Activated T-helper 1 cell treated with Interleukin-2 at 50 U/mL for 16 hours (primary cell): ENCODE measurements at places on chromosomes 4 and X.

DNA sequence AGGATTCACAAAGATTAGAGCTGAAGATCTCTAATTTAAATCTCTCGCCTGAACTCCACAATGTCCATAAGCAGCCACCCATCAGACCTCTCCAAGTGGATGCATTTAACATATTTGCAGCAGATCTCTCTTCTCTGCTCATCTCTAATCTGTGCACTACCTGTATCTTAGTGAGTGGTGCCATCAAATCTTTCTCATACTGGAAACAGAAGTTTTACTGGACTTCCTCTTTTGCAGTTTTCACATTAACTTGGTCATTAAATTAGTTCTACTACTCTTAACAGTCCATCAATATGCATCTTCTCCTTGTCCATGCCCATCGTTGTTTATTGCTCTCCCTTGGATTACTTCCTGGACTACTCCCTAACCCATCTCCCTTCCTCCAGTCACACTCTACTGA, 488.5 kb downstream of the IL15 start:
- DNase-seq, result no peak

- no peak for DNase-seq
These were observed 2.8 kb downstream of the CMC4 start for GRCh38 chrX:155068165-155068564.

DNA sequence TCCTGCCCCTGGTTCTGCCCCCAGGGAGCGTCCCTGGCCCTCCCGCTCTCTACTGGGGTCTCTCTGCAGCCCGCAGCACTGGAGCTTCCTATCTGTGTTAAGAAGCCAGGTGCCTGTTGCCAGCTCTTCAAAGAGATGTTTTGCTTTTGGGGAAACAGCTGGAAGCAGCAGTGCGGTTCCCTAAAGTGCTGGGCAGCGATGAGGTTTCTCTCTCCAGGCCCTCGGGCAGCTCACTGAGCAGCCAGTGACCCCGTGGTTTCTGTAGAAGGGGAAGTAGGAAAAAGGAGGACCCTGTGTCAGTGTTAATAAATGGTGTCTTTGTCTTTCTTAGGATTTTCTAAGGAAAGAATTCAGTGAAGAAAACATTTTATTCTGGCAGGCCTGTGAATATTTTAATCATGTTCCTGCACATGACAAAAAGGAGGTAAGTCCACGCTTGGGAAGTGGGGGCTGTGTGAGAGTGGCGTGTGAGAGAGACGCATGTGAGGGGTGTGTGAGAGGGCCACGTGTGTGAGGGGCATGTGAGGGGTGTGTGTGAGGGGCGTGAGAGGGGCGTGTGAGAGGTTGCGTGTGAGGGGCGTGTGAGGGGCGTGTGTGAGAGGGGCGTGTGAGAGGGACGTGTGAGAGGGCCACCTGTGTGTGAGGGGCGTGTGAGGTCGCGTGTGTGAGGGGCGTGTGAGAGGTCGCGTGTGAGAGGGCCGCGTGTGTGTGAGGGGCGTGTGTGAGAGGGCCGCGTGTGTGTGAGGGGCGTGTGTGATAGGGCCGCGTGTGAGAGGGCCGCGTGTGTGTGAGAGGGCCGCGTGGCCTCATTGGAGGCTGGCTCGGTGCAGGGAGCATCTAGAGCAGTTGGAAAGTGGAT, 27.1 kb upstream of the HGFAC start:
- DNase-seq, result no peak

- DNase-seq, result no peak
These were observed 153.3 kb upstream of the LNX1 start for GRCh38 chr4:53744446-53745160.

DNA sequence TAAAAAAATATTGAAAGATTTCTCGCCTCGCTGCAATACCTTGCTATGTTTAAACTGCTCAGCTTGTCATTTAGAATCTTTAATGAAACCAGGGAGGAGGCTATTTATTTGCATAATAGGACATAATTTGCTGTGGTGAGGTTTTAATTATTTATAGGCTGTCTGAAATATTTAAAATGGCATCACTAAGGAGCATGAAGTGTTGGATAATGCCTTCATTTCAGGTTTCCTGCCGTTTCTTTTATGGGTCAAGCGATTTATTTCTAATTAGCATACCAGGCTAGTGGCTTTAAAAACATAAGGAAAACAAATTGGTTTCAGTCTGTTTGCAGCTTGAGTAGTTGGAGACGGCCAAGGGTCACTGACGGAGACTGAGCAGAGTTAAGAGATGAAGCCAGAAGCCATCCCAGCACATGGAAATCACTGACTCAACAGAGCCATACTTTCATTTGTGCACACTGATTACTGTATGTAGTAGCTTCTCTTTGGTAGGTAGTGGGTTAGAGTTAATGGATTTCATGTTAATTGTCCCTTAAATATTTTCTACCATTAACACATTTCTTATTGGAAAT, 1962.4 kb upstream of the TENM3 start:
- DNase-seq, result no peak

DNA sequence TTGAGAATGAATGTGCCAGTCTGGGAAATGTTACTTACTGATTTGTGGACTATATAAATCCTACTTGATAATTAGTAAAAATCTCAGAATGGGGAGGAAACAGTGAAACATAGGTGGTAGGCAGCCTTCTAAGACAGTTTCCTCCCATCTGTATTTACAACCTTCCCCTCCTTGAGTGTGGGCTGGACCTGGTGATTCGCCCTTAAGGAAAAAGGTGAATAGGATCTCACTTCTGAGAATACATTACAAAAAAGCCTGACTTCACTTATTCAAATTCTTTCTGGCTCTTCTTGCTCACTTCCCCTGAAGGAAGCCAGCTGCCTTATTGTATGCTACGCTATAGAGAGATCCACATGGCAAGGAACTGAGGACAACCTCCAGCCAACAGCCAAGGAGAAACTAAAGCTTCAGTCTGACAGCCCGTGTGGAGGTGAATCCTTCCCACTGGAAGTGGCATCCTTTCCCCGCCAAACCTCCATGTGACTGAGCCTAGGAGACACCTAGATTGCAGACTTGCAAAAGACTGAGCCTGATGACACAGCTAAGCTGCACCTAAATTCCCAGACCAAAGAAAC, 585.0 kb downstream of the STPG2 start:
- no peak for DNase-seq

DNA sequence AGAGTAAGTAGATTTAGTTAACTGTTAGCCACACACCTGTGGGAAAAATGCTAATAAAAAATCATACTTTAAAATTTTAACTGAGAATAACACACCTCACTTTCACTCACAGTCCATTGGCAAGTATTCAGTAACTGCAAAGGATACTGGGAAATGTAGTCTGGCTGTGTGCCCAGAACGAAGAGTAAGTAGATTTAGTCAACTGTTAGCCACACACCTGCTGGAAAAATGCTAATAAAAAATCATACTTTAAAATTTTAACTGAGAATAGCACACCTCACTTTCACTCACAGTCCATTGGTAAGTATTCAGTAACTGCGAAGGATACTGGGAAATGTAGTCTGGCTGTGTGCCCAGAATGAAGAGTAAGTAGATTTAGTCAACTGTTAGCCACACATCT, 178.4 kb upstream of the NWD2 start:
- DNase-seq, result no peak

DNA sequence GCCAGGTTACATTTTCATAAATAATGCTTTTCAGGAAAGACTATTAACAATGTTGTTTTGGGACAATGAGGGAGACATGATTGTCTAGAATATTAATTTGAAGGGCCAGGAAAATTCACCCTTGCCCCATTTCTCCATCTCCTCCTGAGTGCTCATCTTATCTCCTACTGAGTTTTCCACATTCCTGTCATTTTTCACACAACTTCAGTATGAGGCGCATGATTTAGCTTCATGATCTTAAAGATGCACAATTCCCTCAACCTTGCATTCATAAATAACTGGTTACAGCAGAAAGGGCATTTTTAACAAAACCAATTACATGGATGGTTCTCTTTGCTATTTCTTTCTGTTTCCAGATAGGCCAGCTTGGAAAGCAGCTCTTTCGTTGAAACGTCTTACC, 1699.2 kb upstream of the IGFBP7 start:
- DNase-seq, result no peak

DNA sequence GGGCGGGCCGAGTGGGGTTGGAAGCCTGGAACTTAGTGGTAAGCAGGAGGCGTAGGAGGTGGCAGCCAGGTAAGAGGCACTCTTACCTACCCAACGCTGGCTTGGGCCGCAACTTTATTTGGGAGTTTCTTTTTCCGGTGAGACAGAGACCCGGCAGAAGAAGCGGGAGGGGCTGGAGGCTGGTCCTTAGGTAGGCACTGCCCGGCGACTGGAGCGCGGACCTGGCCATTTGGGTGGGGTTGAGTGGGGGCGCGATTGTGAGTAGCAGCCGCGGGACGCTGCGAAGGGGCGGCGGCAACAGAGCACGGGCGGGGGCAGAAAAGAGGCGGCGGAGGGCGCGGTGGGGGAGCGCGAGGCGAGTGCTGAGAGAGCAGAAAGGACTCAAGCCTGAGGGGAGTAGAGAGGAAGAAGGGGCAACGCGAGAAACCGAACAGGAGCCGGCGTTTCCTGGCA, 334 bp upstream of the POU4F2 start:
- DNase-seq, result no peak

- no peak for DNase-seq
These were observed 13.6 kb downstream of the PPA2 start for GRCh38 chr4:105460306-105460705.

GRCh38 chr4:147533331-147533730, 52.4 kb downstream of the EDNRA start:
- DNase-seq, result no peak

DNA sequence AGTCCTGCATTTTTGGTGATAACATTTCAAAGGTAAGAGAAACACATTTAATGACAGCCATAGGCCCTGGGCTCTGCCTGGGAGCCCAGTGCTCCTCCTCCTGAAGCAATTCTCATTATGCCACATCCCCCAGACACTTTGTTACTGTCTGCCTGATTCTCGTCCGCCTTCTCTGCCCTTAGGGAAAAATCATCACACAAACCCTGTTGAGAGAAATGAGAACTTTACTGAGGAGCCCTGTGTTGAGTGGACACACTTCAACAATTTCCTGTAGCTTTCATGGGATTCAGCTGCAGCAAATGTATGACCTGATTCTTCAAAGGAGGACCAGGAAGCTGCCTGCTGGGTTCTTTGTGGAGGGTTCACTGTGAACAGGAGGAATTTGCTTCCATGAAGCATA, 566.5 kb upstream of the FRG1 start:
- no peak for DNase-seq

DNA sequence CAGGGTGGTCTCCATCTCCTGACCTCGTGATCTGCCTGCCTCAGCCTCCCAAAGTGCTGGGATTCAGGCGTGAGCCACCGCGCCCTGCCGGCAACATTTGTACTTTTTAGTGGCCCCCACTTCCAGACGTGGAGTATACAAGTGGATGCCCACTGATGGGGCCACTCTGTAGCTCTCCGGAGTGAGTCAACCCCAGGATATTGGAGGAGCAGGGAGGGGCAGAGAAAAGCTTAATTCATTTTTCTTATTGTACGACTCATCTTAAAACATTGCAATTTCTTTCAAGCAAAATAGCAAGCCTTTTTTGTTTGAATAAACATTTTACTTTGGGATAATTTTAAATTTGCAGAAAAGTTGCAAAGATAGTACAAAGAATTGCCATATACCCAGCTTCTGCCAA, 34.6 kb downstream of the FAM9C start:
- no peak for DNase-seq

DNA sequence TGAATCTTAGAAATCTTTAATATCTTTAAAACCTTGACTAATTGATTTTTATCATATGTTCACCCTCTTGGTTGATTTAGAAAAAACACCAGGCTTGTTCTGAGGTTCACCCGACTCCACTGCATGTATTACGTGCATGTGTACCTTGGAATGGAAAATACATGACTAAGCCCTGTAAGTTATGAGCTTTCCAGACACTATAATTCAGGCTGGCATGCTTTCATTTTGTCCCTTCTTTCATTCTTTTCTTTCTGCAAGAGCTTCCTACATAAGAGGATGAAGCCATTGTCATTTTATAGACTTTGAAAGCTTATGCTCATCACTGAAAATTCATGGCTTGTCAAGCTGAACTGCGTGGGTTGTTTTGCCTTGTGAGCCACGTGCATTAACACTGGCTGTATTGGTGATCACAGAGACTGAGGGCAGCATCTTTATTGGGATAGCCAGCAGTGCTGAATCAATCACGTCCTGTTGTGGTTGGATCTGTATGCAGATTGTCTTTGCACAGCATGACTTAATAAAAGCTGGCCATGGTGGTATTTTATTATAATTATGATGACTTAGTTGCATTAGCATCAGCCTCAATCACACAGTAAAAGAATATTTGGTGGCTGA, 141.9 kb downstream of the SLIT2 start:
- DNase-seq, result no peak

DNA sequence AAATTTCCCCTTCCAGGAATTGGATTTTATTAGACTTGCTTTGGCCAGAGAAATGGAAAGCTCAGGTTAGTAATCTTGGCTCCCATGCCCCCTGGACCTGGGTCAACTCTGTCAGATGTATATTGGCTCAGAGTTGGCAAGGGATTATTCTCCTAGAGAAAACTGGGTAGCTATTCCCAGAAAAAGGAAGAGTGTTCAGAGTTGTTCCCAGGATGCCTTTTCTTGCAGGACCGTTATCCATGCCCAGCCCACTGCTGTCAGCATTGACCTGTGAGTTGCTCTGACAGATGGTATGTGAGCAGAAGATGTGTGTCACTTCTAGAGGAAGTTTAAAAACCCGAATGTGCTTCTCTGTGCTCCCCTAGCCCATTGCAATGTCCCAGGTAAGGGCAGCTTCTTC, 509.9 kb upstream of the ZFP42 start:
- DNase-seq, result no peak

GRCh38 chr4:143625632-143626031, 74.8 kb downstream of the FREM3 start:
- DNase-seq, result no peak

GRCh38 chr4:4471195-4471594, 70.7 kb downstream of the STX18 start:
- DNase-seq, result no peak

DNA sequence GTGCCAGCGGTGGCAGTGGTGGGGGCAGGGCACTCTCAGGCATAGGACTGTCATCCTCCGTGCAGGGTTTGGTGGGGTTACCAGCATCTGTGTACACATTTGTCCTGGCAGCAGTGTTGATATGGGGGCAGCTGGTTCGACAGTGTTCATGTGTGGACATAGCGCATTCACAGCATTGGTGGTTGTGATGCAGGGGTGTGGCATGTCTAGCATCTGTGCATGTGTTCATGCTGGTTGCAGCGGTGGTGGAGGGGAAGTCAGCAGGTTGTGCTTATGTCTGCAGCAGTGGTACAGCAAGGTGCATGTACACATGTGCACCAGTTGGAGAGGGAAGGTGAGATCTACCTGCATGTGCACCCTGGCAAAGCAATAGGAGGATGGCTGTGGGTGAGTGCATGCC, 75.3 kb upstream of the ZXDB start:
- no peak for DNase-seq
